ENCODE measurements at places on chromosomes 3 and 15. TPM values are rescaled to one million over a fixed set of nuclear protein-coding genes. Genes with fewer than 3 reads are reported as not detected.
A peak's percentile ranks its signal among the peaks of the same experiment; 100 is the strongest.

DNA sequence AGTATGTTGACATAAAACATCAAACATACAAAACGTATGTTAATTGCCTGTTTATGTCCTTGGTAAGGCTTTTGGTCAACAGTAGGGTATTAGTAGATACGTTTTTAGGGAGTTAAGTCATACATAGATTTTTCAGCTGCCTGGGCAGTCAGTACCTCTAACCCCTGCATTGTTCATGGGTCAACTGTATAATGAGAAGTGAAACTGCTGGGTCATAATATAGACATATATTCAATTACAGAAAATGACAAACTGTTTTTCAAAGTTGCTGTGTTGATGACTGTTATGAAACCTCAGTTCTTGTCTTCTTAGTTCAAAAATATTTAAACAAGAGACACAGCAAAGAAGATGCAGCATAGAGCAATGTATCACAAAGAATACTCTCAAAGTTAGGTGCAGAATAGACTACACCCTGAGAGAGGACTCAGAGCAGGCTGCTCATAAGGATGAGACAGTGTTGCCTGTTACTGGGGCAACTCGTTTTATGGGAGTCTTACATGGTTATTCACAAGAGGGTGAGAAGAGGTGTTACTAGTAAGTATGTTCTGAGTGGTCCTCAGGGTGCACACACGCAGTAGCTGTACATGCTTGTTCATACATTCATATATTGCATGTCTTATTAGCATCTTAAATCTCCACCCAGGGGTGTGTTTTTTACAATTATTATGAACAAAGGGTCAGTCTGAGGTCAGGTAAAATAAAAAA is 53.1 kb upstream of the ADAMTS17 start:
- DNase-seq: no peak

Gene GP5
- total RNA-seq: 0.09 TPM

DNA sequence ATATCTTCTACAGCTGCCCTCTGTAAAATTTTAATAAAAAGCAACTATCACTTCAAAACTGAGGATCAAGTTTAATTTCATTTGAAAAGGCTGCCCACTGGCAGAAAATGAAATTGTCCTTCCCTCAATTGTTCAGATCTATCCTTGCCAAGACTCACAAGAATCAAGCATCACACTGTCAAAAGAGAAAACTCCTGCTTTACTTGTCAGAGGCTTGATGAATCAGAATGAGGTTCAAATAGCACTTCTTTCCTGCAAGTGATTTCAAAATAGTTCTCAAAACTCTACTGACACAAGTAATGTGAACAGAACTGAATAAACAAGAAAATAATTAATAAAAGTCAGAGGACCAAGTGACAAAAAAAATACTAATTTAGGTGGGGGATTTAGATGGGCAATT is 70.6 kb downstream of the GOLIM4 start:
- no peak for DNase-seq

DNA sequence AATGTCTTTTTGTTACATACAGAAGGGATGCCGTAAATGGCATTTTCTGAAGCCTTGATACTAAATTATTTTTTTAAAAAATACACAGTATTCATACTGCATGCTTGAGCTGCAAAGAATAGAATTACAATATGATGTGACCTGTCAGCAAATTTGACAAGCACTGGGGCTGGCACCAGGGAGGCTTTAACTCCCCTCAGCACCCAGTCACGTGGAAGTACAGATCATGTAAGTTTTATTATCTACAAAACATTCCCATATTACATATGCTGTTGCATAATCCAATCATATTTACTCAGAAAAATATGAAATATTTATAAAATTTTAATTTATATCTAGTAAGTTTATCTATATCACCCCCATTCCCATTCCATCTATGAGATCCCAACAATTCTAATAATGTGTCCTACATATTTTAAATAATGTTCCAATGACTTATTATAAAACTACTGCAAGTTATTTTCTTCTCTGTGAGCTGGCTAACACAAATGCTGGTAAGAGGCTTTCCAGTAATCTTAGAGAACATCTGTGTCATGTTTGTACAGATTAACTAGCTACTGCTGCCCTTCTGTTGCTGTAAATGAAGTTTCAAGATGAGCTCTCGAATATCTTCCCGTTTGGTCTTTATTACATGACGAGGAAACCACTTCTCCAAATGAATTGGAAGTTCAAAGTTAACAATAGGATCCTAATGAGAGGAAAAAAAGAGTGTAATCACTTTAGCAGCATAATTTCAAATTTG is 5.2 kb upstream of the IMPG2 start:
- no peak for DNase-seq

- DNase-seq: no peak
Observed at GRCh38 chr3:58637509-58637908, 29.1 kb downstream of the FAM3D start.

Gene GOLGA8J
- total RNA-seq: 0.89 TPM

Gene IGSF10
- 1.2 TPM for total RNA-seq

- no peak for DNase-seq
Observed at GRCh38 chr3:117193390-117193789, 483.8 kb downstream of the TUSC7 start.

- no peak for DNase-seq
Observed at GRCh38 chr15:39400821-39401550, 179.9 kb upstream of the THBS1 start.

DNA sequence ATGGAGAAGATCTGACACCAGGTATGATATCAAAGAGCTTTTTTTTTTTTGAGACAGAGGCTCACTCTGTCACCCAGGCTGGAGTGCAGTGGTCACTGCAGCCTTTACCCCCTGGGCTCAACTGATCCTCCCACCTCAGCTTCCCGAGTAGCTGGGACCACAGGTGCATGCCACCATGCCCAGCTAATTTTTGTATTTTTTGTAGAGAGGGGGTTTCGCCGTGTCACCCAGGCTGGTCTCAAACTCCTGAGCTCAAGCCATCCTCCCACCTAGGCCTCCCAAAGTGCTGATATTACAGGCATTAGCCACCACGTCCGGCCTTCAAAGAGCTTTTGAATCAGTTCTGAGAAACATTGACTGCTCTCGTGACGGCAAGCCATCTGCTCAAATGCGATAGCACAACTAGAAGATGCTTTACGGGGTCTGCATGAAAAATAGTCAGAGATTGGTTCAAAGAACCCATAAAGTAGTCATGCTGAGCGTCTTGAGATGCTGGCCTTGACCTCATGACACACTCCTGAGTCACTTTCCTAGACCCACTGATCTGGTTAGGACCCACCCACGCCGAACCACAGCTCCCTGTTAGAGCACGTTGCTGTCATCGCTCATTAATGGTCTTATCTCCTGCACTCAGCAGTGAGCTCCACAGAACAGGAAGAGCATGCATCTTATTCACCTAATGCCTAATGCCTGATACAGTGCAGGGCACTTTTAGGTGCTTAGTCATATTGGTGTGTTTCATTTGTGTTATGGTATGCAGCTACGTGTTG is 57.0 kb upstream of the NR2F2 start:
- DNase-seq: no peak

Gene EFCAB12
- total RNA-seq: 0.40 TPM

DNA sequence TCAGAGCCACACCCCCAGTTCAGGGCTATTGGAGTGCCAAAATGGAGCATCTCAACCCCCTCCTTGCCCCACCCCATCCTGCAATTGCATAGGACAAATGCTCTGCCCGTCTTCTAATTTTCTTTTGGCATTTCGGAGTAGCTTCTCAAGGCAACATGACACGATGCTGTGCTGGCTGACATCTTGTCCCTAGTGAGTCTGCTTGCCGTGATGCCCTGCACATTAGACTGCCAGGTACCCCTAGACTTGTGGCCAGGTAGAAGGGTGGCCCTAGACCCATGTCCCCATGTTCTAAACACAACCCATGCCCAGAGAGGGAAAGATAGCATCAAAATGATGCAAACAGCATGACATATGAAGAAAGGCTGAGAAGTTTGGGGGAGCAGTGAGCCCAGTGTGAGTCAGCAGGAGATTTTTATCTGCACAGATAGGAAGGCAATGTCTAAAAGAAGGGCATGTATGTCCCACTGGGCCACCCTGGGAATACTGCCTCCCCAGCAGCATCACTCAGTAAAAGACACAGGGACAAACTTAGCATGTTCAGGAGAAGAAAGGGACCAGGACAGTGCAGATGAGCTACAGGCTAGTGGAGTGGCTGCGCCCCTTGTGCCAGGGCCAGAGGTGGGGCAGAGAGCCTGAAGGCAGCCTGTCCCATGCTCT is 36.8 kb downstream of the CA12 start:
- DNase-seq: no peak

Gene SLC9C1
- total RNA-seq: 0.94 TPM

- peak; percentile 64 for DNase-seq
Observed at GRCh38 chr15:66802025-66803001, 100.3 kb downstream of the SMAD6 start.

DNA sequence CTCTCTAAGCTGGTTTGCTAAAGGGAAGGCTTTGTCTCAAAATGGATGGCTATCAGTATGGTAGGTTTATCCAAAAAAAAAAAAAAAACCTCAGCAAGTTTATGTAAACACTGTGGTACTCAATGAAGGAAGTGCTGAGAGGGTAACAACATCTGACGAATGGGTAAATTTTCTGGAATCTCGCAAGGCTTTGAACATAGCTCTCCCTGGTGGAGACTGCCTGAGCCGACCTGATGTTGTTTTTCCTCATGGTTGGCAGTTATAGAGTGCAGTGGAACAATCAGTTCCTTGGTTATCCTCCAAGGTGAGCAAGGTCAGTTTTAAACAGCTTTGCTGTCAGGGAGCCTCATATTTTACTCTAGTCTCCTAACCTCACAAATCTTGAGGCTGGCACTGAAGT is 94.6 kb downstream of the ZPLD1 start:
- DNase-seq: no peak

Gene CELSR3
- total RNA-seq: 1.5 TPM

GRCh38 chr3:174662653-174663052 is 196.5 kb upstream of the NAALADL2 start:
- no peak for DNase-seq

Gene C2CD4B
- 5.9 TPM for total RNA-seq

Gene UCN2
- total RNA-seq: not detected

DNA sequence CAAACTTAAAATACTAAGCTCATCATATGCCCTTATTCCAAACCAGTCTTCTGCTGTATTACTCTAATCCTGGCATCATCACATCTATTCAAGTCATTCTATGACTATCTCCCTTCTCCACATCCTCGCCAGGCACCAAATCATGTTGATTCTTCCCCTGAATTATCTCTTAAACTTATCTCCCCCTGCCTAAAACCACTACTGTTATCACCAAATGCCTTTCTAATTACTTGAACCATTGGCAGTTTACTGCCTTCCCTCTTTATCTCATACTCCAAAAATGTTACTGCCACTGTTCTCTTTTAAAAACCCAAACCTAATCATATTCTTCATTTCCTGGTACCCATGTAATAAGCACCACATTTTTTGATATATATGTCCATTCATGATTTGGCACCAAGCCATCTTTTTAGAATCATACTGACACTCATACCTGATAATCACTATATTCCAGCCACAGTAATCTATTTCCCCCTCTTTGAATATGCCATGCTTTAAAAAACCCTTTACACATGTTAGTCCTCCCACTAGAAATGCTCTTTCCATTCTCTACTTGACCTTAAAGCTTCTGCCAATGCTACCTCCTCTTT is 126.8 kb downstream of the PEAK1 start:
- DNase-seq: no peak

- no peak for DNase-seq
Observed at GRCh38 chr3:2880218-2880756, 229.9 kb downstream of the IL5RA start.

DNA sequence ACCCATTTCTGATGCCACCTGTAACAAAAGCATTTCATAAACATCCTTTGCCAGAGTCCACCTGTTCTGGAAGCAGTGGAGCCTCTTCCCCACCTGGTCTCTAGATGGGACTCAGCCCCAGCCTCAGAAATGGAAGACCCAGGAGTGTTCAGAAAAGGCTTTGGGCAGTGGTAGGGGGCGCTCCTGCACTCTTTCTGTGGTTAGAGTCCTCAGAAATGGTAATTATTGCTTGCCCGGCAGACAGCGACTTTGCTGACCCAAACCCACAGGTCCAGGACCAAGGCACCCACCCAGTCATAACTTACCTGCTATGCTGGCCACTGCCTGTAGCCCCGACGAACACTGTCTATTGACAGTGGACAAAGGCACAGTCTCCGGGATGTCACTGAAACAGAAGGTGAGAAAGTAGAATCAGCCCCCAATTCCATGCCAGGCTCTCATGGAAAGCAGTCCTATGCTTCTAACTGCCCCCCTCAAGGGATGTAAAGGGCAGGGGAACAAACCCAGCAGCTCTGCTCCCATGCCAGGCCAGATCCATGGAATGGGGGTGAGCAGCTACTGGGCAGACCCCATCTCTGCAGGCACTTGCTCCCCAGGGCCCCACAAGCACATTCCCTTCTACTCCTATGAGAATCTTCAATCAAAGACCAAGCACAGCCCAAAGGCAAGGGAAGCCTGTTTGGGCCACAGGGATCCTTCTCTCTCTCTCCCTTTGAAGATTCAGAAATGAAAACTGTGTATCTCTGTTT is 5.1 kb downstream of the ACAA1 start:
- DNase-seq: no peak

Gene OXSR1
- 42.6 TPM for total RNA-seq

Gene IGDCC3
- total RNA-seq: not detected

DNA sequence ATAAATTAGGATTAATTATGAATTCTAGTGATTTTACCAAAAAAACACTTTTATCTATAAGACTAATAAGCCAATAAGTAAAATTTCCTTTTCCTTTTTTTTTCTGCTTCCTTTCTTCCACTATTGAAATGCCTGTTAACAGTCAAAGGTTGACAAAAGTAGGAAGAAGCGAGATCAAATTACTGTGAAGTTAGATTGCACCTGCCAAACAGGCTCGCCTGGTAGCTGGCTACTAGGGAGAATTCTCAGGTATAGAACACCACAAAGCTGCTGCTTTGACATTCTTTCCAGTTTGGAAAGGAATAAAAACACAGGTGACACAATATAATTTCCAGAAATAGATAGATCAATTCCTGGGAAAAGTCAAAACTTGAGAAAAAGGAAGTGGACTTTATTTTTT is 749.0 kb downstream of the NSUN3 start:
- DNase-seq: no peak

- peak; percentile 92 for DNase-seq
Observed at GRCh38 chr3:195850857-195851543, 39.3 kb upstream of the MUC4 start.

Gene FRG2C
- total RNA-seq: not detected

All from sciatic nerve (tissue), 2 donors.